ENCODE measurements at places on chromosomes 2 and 18. TPM values are rescaled to one million over a fixed set of nuclear protein-coding genes. Genes with fewer than 3 reads are reported as not detected.

ADD2 gene
- total RNA-seq, result 22.0 TPM

RANBP2 gene
- 23.3 TPM for total RNA-seq

GNLY gene
- total RNA-seq, result not detected

EIF2AK3 gene
- 15.2 TPM for total RNA-seq

CIB4 gene
- not detected for total RNA-seq

SH3RF3 gene
- total RNA-seq, result 0.38 TPM

ARHGAP28 gene
- not detected for total RNA-seq

G6PC2 gene
- not detected for total RNA-seq

SKA1 gene
- 17.1 TPM for total RNA-seq

GREB1 gene
- 2.8 TPM for total RNA-seq
